ENCODE measurements at places on chromosomes 12 and 14.

GRCh38 chr14:24070285-24071143 lies 848 bp upstream of the CPNE6 start:
- DNase-seq = peak; percentile 15

DNA sequence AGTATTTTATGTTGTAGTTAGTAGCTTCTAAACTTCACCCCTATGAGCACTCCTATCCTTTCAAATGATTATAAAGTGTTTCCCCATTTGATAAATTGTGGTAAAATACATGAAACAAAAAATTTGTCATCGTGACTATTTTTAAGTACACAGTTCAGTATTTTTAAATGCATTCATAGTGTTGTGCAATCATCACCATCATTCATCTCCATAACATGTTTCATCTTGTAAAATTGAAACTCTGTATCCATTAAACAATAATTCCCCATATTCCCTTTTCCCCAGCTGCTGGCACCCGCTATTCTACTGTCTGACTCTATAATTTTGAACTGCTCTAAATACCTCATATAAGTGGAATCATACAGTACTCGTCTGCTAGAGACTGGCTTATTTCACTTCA lies 52.5 kb downstream of the ATP23 start:
- DNase-seq = no peak

- DNase-seq = peak; percentile 58
Observed at GRCh38 chr12:94535510-94535921, 75.8 kb upstream of the CEP83 start.

GRCh38 chr14:83689265-83689664 lies 1840.7 kb upstream of the FLRT2 start:
- no peak for DNase-seq

GRCh38 chr14:104473244-104473565 lies 106.4 kb upstream of the C14orf180 start:
- DNase-seq = no peak

- DNase-seq = no peak
Observed at GRCh38 chr12:120276734-120277133, 11.2 kb upstream of the PXN start.

Measured in NCI-H1105 treated with DMSO at 0.1 percent for 48 hours (cell line).